Activated CD8-positive, alpha-beta memory T cell treated with anti-CD3 and anti-CD28 coated beads, Interleukin-2, amount 10 ng/mL, durations not matched to agents 7 days and 5 days (primary cell): ENCODE measurements at places on chromosomes 4 and X. TPM values are rescaled to one million over a fixed set of nuclear protein-coding genes. Genes with fewer than 3 reads are reported as not detected.

MTNR1A gene
- not detected for total RNA-seq

RAB9A gene
- total RNA-seq = 20.3 TPM

DCLK2 gene
- not detected for total RNA-seq

CT47B1 gene
- not detected for total RNA-seq

INPP4B gene
- 23.5 TPM for total RNA-seq

STARD8 gene
- total RNA-seq = 2.3 TPM

SAGE1 gene
- not detected for total RNA-seq

SLC49A3 gene
- 1.1 TPM for total RNA-seq

DNA sequence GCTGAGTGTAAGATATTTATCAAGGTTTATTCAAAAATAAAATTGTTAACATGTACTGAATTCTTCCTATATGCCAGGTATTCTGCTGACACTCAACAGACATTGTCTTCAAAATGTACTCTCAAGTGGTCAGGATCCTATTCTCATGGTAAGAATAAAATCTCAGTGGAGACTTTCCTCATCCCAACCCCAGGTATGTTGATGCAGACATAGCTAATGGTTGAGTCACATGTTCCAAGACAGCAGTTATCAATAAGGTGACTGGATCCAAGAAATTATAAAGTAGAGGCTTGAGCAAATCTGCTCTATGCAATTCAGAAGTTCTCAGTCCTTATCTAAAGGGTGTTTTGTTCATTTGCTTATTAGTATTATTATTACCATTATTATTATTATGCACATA lies 115.2 kb upstream of the GABRA2 start:
- no peaks in the 10 kb centered on the region for H3K36me3 ChIP-seq
- H3K4me3 ChIP-seq = no peak overlapping the region
- H3K27me3 ChIP-seq = no peaks in the 10 kb centered on the region
- DNase-seq = no peak

DNA sequence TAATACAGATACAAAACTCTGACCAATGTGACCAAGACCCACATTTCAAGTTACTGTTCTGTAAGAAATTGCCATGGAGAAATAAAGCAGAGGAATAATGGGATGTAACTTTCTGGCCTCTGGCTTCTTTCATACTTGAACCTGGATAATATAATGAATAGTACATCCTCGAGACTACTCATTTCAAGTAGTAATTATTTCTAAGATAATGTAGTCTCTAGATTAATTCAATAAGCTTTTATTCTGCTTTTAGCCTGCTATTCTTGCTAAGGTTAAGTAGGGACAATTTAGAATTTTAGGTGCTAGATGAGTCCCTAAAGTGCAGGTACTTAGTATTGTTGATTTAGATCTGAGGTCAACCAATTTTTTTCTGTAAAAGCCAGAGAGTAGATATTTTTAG lies 178.7 kb upstream of the IL15 start:
- H3K27ac ChIP-seq = no peak overlapping the region
- H3K27me3 ChIP-seq = no peaks in the 10 kb centered on the region
- H3K36me3 ChIP-seq = no peaks in the 10 kb centered on the region
- H3K4me1 ChIP-seq = no peaks in the 10 kb centered on the region

DNA sequence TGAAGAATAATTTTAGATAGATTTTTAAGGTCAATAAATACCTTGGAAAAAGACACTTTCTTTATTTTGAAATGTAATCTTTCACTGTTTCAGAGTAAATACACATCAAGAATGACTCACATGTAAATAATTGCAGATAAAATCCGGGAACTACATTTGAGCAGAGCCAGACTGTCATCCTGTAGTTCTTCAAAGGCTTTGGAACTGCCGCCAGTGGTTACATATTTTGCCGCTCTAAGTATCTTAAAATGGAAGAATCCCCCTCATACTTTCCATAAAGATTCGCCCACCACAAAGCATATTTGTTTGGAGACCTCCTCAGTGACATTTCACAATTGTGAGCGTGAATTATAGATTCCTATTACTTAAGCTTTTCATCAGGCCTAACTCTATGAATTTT lies 607.8 kb upstream of the ZFP42 start:
- H3K4me3 ChIP-seq = no peak overlapping the region
- no peak overlapping the region for H3K27ac ChIP-seq
- no peaks in the 10 kb centered on the region for H3K36me3 ChIP-seq
- no peak for DNase-seq
- no peaks in the 10 kb centered on the region for H3K4me1 ChIP-seq
- no peaks in the 10 kb centered on the region for H3K27me3 ChIP-seq

- DNase-seq = no peak
- peaks cover 17% of the 10 kb centered on the region for H3K36me3 ChIP-seq
- no peaks in the 10 kb centered on the region for H3K27me3 ChIP-seq
- H3K4me3 ChIP-seq = no peak overlapping the region
These were observed 38.6 kb upstream of the MSMO1 start for GRCh38 chr4:165288639-165289422.

GRCh38 chr4:186563761-186564160 lies 8.4 kb upstream of the MTNR1A start:
- H3K36me3 ChIP-seq = no peaks in the 10 kb centered on the region
- no peak overlapping the region for H3K4me3 ChIP-seq
- no peak for DNase-seq

DNA sequence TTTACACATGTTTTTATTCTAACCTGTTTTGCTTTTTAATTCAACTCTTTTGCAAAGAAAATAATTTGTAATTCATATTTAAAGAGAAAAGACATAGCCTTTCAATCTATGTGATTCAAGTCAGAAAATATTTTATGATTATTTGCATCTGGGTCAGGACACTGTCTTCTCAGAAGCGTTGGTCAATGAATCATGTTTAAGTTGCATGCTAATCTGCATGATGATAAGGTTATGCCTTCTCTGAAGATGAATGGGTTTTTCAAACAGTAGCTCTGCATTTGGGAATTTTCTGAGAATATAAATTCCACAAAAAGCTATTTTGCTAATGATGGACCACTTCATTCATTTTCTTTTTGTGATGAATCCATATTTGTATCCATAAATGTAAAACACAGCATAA lies 282.5 kb downstream of the TMA16 start:
- DNase-seq = no peak
- H3K4me1 ChIP-seq = no peaks in the 10 kb centered on the region
- no peaks in the 10 kb centered on the region for H3K36me3 ChIP-seq
- no peaks in the 10 kb centered on the region for H3K27me3 ChIP-seq
- H3K27ac ChIP-seq = no peak overlapping the region
- H3K4me3 ChIP-seq = no peak overlapping the region

- H3K4me3 ChIP-seq = no peak overlapping the region
- H3K4me1 ChIP-seq = no peaks in the 10 kb centered on the region
- DNase-seq = no peak
- H3K36me3 ChIP-seq = no peaks in the 10 kb centered on the region
These were observed 91.1 kb upstream of the ANKRD50 start for GRCh38 chr4:124803641-124804040.

- no peaks in the 10 kb centered on the region for H3K4me1 ChIP-seq
- H3K27ac ChIP-seq = no peak overlapping the region
- DNase-seq = no peak
- H3K27me3 ChIP-seq = no peaks in the 10 kb centered on the region
- H3K36me3 ChIP-seq = no peaks in the 10 kb centered on the region
- H3K4me3 ChIP-seq = no peak overlapping the region
These were observed 144.2 kb upstream of the GEMIN8 start for GRCh38 chrX:14173873-14174272.

DNA sequence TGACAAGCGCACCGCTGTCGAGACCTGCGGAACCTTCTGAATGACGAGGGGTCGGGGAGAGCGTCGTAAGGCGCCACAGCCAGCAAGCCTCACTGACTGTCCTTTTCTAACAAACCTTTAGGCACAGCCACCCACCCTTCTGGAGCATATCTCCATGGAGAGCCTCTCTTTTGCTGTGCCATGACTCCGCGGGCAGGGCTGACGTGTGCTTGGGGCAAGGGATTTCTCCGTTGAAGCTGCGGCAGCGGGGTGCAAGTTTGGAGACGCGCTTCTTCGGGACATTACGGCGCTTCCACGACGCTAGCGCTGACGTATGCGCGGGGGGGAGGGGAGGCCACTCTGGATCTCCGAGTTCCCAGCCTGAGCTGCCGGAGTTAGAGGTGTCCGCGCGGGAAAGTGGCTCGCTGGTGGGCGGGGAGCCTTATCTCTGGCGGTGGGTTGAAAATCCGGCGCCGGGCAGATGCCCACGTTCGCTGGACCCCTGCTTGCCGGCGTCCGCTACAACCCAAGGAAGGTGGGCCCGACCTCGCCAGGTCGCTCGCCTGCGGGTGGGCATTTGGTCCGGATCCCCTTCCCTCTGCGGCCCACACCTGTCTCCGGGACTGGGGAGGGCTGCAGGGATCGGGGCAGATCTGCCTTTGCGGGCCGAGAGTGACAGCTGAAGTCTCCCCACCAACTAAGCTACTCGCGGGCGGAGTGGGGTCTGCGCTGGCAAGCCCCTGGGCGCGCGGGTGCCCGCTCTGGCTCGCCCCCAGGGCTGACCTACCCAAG lies 543 bp upstream of the SLC10A7 start:
- peaks cover 4% of the 10 kb centered on the region for H3K36me3 ChIP-seq
- no peak overlapping the region for H3K4me3 ChIP-seq
- H3K27ac ChIP-seq = no peak overlapping the region
- H3K4me1 ChIP-seq = peaks cover 20% of the 10 kb centered on the region

DNA sequence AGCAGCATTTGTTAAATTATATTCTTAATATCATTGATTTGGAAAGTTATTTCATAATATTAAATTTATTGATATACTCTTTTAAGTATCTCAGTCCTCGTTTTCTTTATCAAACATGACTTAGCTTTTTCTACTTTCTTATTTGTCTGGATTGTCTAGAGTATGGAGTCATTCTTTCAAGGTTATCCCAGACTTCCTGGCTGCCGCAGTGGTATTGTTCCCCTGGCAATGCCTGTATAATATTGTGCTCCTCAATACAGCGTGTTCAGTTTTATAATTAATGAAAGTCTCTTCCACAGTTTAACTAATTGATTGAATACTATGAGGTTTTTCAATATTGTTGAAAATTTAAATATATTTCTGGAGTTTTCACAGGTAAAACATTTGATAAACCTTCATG lies 310.9 kb downstream of the ANKRD50 start:
- H3K4me3 ChIP-seq = no peak overlapping the region
- no peaks in the 10 kb centered on the region for H3K4me1 ChIP-seq
- H3K27ac ChIP-seq = no peak overlapping the region
- DNase-seq = no peak
- H3K27me3 ChIP-seq = no peaks in the 10 kb centered on the region

- peaks cover 17% of the 10 kb centered on the region for H3K4me1 ChIP-seq
- peaks cover 36% of the 10 kb centered on the region for H3K27me3 ChIP-seq
- peak overlapping the region; percentile 66 for H3K4me3 ChIP-seq
- DNase-seq = no peak
- H3K27ac ChIP-seq = no peak overlapping the region
These were observed 2.2 kb downstream of the PDE5A start for GRCh38 chr4:119626420-119626819.

DNA sequence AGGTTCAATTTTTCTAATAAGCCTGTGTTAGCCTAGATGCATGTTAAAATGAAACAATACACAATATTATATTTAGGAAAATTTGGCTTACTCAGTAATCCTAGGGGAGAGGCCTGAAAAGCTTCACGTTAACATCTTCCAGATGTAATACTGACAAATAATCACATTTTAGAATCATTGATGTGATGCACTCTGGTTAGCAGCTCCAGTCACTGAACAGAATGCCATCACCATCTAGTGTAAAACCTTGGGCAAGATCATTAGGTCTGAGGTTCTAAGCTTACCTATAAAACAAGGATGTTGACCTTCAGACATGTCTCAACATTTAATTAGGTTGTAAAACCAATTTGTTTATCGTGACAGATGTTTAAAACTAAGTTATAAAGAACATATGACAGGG lies 1704.8 kb downstream of the STIM2 start:
- no peaks in the 10 kb centered on the region for H3K36me3 ChIP-seq
- no peak for DNase-seq
- H3K27me3 ChIP-seq = no peaks in the 10 kb centered on the region

DNA sequence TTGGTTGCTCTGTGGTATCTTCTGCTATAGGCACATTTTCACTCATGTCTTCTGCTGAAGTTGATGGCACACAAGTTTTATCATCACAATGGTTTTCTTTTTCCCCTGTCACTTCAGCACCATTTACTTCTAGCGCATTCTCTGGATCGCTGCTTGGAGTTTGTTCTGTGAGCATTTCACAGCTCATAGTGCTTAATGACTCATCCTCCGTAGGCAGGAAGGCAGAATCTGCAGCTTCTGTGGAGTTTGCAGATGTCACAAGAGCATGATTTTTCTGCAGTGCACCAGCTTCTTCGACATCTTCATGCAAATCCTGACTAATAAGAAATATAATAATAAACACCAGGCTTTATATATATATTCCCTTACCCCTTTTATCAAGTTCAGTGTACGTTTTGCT lies 83.6 kb downstream of the CHM start:
- peaks cover 3% of the 10 kb centered on the region for H3K36me3 ChIP-seq
- H3K27me3 ChIP-seq = no peaks in the 10 kb centered on the region
- H3K4me3 ChIP-seq = no peak overlapping the region
- no peak for DNase-seq
- H3K4me1 ChIP-seq = peaks cover 2% of the 10 kb centered on the region
- no peak overlapping the region for H3K27ac ChIP-seq

- H3K4me1 ChIP-seq = no peaks in the 10 kb centered on the region
- no peak overlapping the region for H3K4me3 ChIP-seq
- no peak overlapping the region for H3K27ac ChIP-seq
- no peaks in the 10 kb centered on the region for H3K27me3 ChIP-seq
- H3K36me3 ChIP-seq = no peaks in the 10 kb centered on the region
- no peak for DNase-seq
These were observed 78.1 kb downstream of the LDB2 start for GRCh38 chr4:16820329-16820728.

- H3K27me3 ChIP-seq = peaks cover 3% of the 10 kb centered on the region
- H3K36me3 ChIP-seq = no peaks in the 10 kb centered on the region
- H3K27ac ChIP-seq = no peak overlapping the region
- no peaks in the 10 kb centered on the region for H3K4me1 ChIP-seq
- no peak for DNase-seq
- H3K4me3 ChIP-seq = no peak overlapping the region
These were observed 127.1 kb downstream of the CHIC2 start for GRCh38 chr4:53937327-53937726.

- DNase-seq = no peak
- H3K4me1 ChIP-seq = peaks cover 39% of the 10 kb centered on the region
- H3K27me3 ChIP-seq = no peaks in the 10 kb centered on the region
- H3K4me3 ChIP-seq = no peak overlapping the region
These were observed 38.5 kb downstream of the LRBA start for GRCh38 chr4:150976478-150977118.

DNA sequence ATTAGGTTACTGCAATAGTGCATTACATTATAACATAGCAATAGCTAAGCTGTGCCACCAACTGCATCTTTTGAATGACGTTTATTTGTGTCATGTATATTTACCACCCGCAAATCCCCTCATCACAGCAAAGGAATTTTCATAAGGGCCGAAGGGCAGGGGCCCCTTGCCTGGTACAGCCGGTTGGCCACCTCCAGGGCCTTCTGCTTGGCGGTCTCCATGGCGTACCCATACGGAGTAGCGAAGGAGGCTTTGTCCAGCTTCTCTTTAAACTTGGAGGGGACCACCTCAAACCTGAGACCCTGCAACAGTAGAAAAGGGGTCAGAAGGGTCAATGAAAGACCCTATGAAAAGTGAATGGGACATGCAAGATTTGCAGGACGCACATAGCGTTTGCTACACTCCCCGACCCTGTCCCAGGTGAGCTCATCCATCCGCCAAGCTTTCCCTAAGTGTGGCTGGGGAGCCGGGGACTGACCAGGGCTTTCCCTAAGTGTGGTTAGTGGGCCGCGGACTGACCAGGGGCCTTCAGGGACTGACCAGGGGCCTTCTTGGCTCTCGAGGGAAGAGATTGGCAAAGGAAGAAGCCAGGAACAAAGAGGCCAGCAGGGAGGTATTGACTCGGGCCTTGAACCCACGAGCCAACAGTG lies 10.6 kb downstream of the ASMTL start:
- no peak overlapping the region for H3K27ac ChIP-seq
- no peak overlapping the region for H3K4me3 ChIP-seq
- no peaks in the 10 kb centered on the region for H3K27me3 ChIP-seq
